Activated CD4-positive, alpha-beta T cell treated with anti-CD3 and anti-CD28 coated beads, Interleukin-2, amount 10 ng/mL, durations not matched to agents 24 days and 14 days (primary cell): ENCODE measurements at places on chromosomes 3 and 15. TPM values are rescaled to one million over a fixed set of nuclear protein-coding genes. Genes with fewer than 3 reads are reported as not detected.

GRCh38 chr15:76863123-76863522, 42.0 kb downstream of the SCAPER start:
- DNase-seq = no peak

GRCh38 chr3:44099566-44100297, 142.0 kb upstream of the TOPAZ1 start:
- no peak for DNase-seq

The KNG1 gene
- not detected in 2 replicates for total RNA-seq

- DNase-seq = no peak
These were observed 70.5 kb downstream of the CHSY1 start for GRCh38 chr15:101181349-101181748.

GRCh38 chr15:57647071-57647790, 55.5 kb downstream of the MYZAP start:
- DNase-seq = no peak

GRCh38 chr3:154188846-154189245, 67.7 kb downstream of the ARHGEF26 start:
- DNase-seq = no peak

The UPK1B gene
- not detected in 2 replicates for total RNA-seq

GRCh38 chr3:14440531-14441239, 38.3 kb downstream of the SLC6A6 start:
- no peak for DNase-seq

The IL12A gene
- total RNA-seq = 0.21 and 0.59 TPM in 2 replicates

DNA sequence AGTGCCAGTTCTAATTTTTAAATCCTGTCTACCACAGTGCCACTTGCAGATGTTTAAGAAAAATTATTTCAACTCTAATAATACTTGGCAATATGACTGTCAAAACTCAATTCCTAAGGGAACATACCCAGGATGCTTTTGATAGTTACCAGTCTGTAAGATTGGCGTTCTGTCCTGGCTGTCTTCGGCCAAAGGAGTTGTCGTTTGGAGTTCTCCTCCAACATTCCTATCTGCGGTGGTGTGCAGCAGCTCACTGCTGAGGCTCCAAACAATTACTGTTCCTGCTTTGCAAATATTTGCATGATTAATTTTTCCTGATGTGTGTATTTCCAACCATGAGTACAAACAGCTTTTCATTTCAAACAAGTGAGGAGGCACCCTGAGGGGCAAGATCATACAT, 330.8 kb upstream of the DPH6 start:
- no peak for DNase-seq

- no peak for DNase-seq
These were observed 9.7 kb upstream of the SLMAP start for GRCh38 chr3:57746156-57747010.

GRCh38 chr15:51576911-51577500, 45.6 kb downstream of the DMXL2 start:
- no peak for DNase-seq

DNA sequence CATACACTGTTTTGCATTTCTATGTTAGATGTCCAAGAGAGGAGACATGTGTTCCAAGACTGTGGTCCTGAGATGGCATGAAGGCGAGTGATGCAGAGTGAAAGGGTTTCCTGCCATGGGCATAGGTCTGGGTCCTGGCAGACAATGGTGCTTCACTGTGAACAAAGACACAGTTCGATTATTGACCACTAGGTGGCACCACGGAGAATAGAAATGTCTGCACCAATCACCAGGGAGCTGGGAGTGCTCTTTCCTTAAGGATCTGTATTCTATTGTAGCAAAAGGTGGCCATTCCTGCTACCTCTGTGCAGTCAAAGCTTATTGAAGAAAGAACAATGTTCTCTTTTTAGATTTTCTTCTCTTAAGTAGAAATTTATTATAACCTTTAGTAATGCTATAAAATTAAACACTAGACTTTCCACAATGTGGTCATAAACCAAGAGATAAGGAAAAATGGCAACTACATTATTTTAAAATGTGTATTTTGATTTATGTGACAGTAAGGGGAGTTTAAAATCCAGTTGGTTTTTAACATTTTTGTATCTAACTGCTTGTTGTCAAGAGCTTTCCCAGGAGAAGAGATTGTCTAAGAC, 88.7 kb downstream of the GABRG3 start:
- DNase-seq = peak; percentile 71

DNA sequence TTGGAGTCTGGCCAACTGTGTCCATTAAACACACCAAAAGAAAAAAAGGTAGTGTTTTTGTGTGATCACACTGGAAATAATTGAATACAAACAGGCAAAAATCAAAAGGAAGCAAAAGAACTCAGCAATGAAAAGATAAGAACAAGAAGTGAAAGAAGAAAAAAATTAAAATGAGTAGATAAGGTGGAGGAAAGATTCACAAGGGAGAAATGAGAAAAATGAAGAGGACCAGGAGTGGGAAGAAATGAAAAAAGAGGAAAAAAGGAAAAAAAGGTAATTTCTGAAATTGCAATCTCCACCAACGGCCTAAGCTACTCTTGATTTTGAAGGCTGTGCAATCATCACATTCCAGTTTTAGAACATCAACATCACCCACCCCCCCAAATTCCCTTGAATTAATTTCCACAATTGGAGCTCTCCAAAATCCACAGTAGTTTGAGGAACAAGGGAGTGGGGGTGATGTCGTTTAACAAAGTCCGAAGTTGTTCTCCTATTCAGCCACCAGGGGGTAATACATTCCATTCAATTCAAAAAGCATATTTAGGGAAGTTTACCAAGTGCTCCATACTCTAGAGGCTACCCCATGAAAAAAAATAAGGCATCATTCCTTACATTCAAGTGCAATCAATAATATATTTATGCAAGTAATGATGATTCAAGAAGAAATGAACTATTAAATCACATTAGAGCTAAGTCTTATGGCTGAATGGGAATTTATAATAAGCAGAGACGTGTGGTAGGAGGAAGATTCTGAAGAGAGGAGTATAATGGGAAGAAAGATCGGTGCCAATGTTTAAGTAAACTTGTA, 37.4 kb downstream of the ZNF860 start:
- peak; percentile 62 for DNase-seq

DNA sequence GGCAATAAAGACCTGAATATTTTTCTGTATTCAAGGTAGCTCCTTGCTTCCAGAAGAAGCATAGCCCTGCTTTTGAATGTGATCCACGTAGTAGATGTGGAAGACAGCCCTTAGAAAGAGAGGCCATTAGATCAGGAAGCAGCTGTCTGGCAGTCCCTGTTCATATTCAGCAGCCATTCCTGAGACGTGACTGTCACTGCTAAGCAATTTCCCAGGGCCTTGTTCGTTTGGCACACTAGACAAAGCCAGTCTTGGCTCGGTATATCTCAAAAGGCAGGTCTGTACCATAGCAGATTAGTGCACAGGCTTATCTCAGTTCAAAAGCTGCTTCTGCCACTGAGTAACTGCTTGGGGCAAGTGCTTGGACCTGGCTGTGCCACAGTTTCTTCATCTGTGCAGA, 287.8 kb upstream of the MCTP2 start:
- DNase-seq = peak; percentile 31

GRCh38 chr15:80436511-80437307, 32.5 kb downstream of the ARNT2 start:
- no peak for DNase-seq

DNA sequence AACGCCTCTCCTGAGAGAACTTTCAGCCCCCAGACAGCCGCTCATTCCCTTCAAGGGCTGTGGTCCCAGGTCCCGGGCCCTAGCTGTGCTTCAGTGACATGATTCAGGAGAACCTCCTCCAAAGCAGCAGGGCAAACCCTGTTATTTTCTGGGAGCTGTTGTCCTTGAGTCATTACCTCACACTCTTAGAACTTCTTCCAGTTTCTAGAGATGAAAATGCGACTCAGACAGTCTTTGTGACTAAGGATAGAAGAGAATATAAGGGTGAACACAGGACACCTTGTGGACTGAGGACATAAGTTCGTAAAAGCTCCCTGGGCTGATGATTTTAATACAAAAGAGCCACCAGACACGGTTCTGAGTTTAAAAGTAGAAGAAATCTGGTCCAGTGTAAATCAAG, 203.8 kb downstream of the RORA start:
- no peak for DNase-seq

The HLTF gene
- 18.9 and 19.6 TPM in 2 replicates for total RNA-seq

DNA sequence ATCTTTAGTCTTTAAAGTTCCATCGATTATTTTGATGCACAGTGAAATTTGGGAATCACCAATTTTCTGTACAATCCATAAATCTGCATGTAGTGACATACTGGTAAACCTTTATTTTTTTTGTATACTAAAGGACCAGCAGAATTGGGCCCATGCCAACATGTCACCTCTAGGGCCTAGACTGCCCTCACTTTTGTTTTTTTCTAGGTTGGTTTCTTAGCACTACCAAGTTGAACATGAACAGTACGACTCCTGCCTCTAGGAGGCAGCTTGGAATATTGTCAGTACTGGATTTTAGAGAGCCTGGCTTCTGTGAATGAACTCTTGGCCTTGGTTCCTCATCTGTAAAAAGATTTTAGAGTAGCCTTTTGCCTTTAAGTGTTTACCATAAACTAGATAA, 32.3 kb downstream of the NKIRAS1 start:
- DNase-seq = no peak

- no peak for DNase-seq
These were observed 66.8 kb upstream of the UBE2E1 start for GRCh38 chr3:23738944-23739343.

The CYP8B1 gene
- total RNA-seq = not detected in 2 replicates

The CCDC13 gene
- 0.16 TPM in 1 of 2 replicates, not detected in the other for total RNA-seq

The CPEB1 gene
- total RNA-seq = 0.12 TPM in 1 of 2 replicates, not detected in the other

The FBXL22 gene
- 0.80 and 1.3 TPM in 2 replicates for total RNA-seq

DNA sequence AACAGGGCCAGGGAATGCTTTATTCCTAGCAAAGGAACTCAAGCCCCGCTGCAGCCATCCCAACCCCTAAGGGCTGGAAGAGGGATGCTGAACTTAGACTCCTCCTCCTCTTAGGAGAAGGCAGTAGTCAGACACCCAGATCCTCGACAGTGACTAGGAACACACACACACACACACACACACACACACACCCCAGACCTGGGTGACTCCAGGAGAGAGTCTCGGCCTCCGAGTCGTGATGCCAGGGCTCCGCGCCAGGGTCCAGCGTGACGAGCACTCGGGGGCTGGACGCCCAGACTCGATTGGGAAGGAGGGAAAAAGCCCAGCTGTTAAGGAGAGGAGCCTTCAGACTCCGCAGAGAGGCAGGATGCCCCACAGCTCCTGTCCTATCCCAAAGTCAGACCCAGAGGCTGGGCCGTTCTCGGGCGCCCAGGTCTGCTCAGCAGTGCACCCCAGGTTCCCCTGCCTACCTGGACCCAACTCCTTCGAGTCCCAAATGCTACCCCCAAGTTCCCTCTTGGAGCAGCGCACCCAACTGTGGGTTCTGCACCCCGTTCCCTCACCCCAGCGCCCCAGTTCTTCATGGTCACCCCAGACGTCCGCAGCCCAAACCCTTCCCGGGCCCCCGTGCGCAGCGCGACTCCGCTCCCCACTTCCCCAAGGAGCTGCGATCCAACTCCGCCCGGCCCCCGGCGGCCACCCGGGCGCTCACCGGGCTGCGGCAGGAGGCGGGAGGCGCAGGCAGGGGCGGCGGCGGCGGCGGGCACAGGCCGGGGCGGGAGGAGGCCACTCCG, 421 bp downstream of the BMF start:
- no peak for DNase-seq

The CAMKV gene
- 1.2 and 1.6 TPM in 2 replicates for total RNA-seq

- DNase-seq = peak; percentile 95
These were observed 35.8 kb downstream of the TKT start for GRCh38 chr3:53219895-53220483.

DNA sequence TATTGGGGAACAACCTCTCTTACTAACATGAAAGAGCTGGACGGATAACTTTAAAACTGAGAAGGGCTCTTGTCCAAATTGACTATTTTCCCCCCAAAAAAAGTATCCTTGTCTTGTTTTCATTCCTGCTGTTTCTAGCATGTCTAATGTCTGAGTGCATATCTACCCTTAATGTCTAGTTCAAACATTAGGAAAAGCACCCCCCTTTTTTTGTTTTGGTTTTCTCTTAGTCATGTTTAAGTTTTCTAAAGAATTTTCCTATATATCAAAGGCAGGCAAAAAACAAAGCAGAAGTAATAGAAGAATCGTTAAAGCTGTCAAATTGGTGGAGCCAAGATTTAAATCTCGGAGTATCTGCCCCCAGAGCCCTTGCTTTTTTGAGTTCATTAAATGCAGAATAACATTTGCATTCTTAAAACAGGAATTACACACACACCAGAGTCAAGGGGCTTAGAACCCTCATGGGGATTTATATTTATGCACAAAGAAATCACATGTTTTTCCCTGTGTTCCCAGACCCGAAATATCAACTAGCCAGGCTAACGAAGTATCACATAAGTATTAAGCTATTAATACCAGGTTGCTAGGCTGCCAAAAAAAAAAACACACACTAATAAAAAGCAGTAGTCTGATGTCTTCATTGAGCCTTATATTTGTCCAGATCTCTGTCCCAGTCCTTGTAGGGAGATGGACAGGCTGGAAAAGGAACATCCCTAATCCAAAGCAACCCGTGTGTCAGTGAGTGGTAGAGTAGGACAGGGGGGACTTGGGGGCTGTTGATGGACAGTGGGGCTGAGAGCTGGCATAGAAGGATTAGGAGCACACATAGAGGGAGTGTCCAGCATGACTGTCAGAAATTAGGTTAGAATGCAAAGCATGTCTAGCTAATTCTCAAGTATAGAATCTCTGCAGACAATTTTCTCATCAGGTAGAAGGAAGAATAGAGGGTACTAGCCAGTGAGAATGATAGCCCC, 103.6 kb upstream of the BFSP2 start:
- DNase-seq = no peak

DNA sequence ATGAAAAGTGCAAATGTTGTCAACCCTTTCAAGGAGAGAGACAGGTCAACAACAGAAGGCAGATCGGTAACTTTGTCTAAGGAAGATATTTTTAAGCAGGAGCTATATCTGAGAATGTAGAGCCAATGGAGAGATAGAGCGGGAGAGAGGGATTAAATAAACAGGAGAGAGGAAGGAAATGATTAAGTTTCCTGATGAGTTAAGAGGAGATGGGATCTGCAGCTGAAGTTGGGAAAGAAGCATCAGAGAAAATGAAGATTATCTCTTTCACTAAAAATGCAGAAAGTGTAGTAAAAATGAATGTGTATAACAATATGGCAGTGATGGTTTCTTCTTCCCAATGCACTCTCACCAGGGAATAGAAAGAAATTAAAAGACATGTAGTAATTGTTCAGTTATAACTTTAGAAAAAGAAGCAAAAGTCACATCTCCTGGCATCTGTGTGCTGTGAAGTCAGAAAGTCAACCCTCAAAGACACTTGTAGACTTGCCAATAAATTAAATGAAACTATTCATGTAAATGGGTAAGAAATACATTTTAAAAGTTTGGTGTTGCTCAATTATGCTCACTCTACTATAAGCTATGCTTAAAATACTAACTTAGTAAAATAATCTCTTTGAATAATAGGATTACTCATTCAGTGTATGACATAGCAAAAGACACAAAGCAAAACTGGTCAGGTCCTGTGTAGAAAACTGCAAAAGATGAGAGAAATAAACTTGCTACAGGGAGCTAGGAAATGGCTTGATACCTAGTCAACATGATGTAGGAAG, 264.6 kb downstream of the ZIC4 start:
- no peak for DNase-seq

The ROPN1 gene
- not detected in 2 replicates for total RNA-seq

DNA sequence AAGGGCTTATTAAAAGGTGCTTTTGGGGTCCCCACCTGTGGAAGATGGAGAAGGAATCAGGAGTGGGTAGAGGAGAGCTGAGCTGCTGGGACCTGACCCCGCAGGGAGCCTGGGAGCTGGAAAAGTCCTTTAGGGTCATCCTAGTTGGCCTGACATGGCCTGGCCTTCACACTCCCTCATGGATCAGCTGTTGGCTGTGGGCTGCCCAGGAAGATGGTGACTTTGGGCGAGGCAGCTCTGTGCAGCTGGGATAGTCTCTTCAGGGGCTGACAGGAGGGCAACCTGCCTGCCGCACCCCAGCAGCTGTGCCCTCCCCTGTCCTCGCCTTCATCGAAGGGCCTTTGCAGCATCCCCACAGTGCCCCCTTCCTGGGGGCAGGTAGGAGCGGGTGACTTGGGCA, 6.6 kb downstream of the LIMD1 start:
- no peak for DNase-seq
